ENCODE measurements at places on chromosomes 3 and 15. TPM values are rescaled to one million over a fixed set of nuclear protein-coding genes. Genes with fewer than 3 reads are reported as not detected.

DNA sequence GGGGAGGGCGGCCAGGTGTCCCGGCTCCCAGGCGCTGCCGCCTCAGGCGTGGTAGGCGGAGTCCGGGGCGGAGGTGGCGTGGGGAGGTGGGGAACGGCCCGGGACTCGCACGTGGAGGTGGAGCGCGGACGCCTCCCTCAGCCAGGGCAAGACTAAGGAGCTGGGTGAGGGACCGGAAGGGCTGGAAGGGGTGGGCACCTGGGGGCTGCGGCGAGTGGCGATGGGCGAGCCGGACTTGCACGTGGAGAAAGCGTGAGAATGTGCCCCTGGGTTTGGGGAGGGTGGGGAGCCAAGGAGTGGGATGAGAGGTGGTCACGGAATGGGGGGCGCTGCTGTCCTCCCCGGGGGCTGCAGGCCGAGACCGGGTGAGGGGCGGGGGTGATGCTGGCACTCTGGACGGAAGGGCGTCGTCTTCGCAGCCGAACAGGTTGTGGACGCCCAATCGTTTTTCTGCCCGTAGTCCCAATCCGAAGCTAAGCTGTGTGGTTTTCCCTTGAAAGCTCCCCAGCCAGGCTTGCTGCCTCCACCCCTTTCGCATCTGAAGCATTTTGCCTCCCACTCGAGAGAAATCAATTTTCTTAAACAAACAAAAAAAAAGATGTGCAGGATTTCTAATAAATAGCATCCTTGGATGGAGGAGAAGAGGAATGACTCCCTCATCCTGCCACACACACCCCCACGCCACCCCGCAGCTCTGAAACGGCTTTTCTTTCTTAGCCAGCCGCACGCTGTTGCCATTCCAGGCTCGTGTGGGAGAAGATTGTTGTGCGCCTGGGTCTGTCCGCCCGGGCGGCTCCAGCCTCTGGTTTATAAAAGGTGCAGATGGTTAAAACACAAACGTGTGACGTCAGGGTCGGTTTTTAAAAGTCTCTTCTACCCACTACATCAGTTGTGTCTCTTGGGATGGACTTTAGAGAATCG lies 62.5 kb upstream of the ANKRD28 start:
- DNase-seq: peak; percentile 79

- DNase-seq: no peak
Measured at GRCh38 chr3:160106905-160107861, 118.0 kb upstream of the C3orf80 start.

DNA sequence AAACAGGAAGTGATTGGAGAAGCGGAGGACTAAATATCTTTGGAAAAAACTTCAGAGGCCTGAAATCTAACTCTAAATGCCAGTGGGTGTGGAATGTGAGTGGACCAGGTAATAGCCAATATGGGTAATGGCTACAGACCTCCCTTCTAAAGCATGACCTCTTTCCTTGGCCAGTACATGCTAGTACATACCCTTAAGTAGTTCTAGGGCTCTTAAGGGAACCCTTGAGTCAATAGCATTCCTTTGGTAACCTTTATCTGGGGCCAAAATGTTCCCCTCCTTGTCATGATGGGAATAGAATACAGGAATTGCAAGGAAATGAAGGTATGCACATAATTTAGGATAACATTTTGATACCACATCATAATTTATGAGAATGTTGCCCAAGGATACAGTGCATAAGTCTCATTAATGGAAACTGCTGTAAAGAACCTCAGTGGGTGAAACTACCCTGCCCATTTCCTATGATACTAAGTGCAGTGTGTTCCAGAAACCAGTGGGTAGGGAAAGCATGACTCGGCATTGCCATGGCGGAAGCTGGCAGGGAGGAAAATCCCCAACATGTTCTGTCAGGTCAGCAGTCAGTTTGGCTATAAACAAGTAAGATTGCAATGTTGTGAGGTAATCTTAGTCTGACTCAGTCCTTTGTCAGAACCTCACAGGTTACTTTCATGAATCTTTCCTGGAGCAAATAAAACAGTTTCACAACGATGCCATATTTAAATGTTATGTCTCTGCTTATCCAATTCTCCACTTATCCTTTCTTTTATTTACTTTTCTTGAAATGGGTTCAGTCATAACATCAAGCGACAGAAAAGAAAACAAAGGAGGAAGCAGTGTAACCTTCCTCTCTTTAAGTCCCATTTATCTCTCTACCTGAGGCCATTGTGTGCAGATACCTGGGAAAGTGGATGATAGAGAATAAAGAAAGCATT lies 23.5 kb upstream of the RAP2B start:
- no peak for DNase-seq

DNA sequence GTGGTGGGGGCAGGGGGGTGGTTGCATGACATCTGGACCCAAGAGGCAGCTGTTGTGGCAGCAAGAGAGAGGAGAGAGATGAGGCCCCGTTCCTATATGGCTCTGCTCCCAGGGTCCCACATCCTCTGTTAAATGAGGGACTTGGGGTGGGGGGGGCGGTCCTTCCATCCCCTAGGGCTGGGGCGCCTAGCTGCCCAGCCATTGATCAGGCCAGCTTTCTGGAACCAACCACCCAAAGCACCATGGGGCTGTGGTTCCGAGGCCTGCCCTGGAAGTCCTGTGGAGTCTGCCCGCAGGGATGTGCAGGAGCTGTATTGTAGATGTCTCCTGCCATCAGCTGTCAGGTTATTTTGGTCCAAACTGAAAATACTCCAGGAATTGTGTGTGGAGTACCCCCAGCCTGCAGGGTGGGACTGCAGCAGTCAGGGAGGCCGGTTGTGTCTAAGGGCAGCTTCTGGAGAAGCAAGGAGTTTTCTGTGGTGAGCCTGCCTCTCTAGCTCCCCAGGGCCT lies 5.2 kb downstream of the FURIN start:
- DNase-seq: no peak

WDR76 gene
- total RNA-seq: 5.7 TPM

MASP1 gene
- 1.7 TPM for total RNA-seq

Data from type B pancreatic cell (in vitro differentiated cells).